ENCODE measurements at places on chromosomes 7 and 10. TPM values are rescaled to one million over a fixed set of nuclear protein-coding genes. Genes with fewer than 3 reads are reported as not detected.

DNA sequence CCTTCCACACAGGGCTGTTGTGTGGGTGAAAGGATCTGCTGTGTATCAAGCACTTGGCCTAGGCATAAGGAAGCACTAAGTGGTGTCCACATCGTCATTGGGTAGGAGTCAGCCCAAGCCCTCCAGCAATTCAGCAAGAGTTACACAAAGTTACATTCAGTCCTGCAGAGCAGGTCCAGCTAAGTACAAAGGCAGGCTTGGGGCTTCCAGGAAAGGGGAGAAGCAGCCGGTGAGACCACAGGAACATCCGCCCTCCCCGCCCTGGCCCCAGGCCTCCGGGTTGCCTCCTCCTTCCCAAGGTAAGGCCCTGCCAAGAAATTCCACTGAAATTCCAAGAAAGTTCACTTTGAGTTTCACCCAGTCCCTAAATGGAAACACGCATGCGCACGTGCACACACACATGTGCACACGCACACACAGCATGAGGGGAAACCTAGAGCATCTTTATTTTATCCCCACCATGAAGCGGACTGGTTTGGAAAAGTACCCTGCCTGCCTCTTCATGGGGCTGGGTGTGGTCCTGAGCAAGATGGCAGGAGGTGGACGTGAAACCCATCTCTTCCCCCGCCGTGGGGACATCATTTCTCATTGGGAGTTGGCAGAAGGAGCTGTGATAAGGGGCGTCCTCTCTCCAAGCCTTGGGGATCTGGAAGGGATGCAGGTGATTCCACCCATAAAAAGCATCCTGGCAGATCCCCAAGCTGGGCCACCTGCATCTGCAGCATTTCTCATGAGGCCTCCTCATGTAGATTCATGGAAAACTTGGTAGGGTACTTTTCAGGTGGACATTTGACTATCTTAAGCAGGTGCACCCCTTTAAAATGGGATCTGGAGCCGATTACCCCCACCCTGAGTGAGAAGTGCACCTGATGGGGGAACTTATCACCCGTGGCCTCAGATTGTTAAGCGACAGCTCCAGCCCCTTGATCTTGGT is 69.1 kb upstream of the NANOS1 start:
- DNase-seq, result no peak

DNA sequence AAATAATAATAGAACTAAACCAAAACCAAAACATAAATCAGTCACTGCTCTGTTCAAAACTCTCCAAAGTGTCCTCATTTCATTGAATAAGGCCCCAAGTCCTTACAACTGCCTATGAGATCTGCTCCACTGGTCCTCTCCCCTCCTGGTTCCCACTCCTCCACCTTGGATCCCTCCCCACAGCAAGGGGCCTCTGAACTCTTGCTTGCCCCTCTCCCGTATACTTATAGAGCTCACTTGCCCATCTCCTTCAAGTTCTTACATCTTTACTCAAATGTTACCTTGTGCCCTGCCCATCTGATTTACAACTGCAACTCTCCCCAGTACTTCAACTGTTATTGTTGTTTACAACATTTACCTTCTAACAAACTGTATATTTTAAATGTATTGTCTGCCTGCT is 819 bp downstream of the POLD2 start:
- DNase-seq, result no peak

C1QL3 gene
- not detected for total RNA-seq

DNA sequence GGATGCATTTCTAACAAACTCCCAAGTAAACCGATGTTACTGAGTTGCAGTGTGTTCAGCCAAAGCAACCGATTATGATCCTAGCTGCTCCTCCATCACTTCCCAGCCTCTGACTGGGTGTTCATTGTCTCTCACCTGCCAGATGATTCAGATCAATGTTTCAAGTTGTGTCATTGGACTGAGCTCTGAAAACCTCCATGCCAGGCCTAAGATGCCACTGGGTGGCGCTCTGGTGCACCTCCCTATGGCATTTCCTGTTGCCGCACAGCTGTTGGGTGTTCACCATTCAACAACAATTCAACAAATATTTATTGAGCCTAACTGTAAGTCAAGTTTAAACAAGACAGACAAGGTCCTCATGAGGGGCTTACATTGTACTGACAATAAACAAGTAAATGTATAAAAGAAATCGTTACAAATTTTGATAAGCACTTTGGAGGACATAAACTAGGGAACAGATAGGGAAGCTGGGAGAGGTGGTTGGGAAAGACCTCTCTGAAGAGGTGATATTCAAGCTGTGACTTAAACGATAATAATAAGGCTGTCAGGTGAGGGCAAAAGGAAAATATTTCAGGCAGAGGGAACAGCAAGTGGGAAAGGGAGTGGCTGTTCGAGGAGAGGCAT is 22.8 kb downstream of the RGR start:
- DNase-seq, result peak; percentile 63

DNA sequence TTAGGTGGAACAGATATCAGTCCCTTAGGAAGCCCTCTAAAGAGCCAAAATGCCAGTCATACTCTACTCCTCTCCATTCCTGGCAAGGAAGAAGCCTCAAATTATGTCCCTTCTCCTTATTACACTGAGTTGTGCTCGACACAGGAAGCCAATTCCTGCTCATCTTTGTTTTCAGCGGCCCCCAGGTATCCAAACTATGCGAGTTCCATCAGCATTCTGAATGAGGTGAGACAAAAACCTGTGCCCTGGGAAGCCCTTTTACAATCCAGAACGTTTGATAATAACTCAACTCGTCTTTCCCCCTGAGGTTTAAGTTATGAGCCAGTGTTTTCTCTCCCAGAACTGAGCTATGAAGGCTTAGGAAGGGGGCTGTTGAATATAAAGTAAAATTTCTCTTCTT is 580.5 kb downstream of the NXPH1 start:
- DNase-seq, result no peak

DNA sequence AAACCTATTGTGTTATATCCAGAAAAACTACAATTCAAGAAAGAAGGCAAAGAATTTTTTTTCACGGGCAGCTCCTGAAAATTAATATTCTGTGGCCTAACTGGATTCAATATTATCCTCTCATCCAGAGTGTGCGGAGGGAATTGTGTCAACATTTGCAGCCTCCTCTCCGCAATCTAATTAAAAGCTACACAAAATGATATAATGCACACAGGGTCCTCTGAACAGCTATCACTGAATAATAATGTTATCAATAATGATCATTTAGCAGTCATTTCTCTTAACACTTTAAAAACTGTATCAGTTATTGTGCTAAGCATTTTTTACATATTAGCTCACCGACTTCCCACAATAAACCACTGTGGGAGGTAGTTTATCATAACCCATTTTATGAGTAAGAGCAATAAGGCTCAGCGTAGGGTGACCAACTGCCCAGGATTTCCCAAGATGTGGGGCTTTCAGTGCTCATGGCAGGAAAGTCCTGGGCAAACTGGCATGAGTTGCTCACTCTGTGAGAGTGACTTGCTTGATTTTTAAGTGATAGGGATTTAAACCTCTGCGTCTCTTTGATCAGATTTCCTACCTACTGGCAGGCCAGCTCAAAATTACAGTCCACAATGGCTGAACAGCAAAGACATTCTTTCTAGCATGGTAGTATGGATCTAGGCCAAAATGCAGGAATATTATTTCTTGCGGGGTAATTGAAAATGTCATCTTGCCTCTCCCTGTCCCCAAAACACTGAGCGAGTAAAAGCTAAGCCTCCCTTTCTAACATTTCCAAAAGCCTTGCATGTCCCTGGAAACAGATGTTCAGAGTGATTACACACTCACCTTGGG is 65.7 kb downstream of the AOAH start:
- DNase-seq, result no peak

DNA sequence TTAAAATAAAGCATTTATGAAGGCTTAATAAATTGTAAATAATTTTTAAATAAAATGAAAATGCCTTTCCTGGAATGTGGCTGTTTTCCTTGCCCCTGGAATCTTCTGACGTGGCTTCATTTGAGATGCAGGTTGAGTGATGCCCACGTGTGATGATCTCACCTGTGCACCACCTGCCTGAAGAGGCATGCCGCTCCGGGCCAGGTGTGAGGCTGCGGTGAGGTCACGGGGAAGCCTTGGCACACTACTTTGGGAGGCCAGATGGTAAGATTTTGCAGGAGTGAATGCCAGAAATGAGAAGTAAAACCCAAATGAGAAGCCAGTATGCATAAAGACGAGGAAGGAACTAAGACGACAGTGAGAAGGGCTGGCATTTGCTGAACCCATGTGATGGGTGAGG is 36.2 kb downstream of the GOT1 start:
- no peak for DNase-seq

ZNF273 gene
- 10.1 TPM for total RNA-seq

GRCh38 chr10:113930482-113931057 is 76.1 kb downstream of the NHLRC2 start:
- no peak for DNase-seq

Measured in A673 (cell line).